Activated CD4-positive, alpha-beta memory T cell treated with anti-CD3 and anti-CD28 coated beads for 36 hours (primary cell): ENCODE measurements at places on chromosomes 13 and 19. TPM values are rescaled to one million over a fixed set of nuclear protein-coding genes. Genes with fewer than 3 reads are reported as not detected.

DNA sequence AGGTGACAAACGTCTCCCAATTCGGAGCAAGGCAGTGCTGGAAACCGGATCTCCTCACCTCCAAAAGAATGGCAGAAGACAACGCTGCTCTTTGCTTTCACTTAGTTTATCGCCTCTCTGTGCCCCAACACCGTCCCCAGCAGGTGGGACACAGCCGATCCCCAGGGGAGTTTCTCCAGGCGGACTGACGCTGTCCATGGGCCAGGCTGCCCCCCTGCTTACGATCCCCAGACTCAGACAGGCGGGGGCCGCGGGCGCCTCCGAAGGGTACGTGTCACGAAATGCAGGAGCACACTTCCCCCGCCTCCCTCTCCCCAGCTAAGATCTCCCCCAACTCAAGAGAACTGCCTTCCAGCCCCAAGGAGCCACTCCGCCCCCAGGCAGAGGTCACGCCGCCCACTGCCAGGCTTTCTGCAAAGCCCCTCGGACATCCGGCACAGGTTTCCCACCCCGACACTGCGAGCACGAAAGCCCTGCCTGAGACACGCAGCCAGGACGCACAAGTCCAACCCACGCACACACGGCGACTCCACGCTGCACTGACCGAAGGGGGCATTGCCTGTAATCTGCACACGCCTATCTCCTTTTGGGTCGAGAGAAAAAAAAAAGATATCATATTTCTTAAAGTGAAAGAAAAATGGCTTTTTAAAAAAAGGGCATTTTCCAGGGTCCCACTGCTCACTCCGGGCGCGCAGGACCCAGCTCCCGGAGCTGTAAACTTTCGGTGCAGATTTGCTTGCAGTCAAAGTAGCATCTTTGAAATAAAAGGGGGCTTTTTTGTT lies 2.0 kb downstream of the SPRY2 start:
- DNase-seq = peak; percentile 13

DNA sequence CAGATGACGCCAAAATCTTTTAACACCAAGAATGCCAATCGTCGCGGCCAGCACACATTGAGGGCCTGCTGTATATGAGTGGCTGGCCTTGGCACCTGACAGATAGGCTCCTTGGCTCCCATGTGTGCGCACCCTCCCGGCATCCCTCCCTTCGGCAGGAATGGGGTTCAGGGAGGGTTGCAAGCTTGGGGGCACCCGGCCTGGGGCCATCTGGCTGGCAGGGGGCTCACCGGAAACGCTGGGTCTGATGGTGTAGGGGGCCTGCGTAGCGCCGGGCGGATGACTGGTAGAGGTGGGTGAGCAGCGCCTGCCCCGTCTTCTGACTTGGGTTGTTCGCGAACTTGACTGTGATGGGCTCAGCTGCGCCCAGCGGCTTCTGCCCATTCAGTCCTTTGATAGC lies 22.4 kb downstream of the PRKCSH start:
- DNase-seq = no peak

GRCh38 chr19:55620410-55621204 lies 3.8 kb downstream of the ZNF784 start:
- peak; percentile 38 for DNase-seq

DNA sequence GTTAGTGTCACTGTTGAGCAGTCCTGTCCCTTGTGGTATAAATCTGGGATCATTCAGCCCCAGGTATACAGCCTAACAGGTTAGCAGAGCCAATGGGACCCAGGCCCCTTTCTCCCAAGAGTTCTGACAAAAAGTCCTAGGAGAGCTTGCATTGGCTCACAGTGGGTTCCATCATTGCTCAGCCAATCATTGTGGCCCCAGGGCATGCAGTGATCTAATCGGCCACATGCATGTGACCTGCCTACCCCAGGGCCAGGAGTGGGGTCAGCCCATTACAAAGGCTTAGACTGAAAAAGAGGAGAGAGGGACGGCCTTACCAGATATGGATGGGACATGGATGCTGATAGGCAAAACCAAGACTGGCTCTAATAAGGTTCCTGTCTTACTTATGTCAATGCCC lies 41.1 kb downstream of the SPTBN4 start:
- no peak for DNase-seq

The STARD13 gene
- total RNA-seq = 0.48 TPM
